ENCODE measurements at places on chromosomes 4 and X.

DNA sequence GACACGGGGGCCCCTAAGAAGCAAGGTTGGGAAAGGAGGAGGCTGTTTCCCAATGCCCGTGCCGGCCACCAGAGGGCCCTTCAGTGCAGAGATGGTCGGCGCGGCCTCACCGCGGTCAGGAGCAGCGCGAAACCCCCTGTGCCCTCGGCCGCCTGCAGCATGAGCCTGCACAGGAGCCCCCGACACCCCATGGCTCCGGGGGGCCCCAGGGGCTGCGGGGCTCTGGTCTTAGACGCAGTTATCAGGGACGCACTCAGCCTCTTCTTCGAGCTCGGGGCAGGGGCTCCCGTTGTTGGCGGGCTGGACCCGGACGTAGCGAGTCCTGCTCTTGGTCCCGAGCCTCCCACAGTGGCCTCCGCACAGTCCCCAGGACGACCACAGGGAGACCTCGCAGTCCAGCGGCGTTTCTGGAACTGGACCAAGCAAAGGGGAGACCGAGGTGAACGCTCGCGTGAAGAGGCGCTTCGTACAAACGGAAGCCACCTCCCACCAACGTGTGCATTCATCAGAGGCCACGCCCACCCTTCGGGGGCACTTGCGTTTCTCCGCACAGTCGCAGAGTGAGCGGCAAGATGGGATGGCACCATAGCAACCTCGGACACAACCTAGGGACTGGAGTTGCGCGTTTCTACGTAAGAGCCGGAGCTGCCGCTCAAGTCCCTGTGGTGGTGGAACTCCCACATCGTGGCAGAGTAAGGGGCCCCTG, 5.0 kb downstream of the SPON2 start:
- DNase-seq, result peak; percentile 52

DNA sequence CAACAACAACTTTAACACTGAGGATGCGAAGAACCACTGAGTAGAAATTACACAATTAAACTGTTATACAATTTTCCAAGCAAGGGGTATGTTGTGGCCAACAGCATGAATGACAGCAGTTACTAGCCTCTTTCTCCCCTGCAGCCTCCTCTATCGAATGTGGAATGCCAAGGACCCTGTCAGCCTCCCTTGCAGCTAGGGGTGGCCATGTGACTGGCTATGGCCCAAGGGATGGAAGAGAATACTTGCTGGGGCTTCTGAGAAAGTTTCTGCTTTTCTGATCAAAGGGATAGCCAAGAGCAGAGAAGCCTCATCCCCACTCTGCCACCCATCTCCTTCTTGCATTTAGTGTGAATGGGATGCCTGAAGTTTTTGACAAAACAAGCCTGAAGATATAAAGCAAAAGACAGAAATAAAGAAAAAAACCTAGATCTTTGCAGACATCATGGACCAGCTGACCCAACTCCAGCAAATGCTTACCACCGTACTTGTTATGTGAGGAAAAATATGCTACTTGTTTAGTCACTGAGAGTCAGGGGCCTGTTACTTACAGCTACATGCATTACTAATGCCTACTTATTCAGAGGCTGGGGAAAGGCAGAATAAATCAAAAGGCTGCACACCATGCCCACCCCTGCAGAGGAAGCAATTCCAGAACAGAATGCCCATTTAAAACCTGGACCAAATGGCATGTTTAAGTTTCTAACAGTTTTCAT, 32.0 kb downstream of the DCTD start:
- no peak for DNase-seq

- no peak for DNase-seq
These were observed 167.5 kb downstream of the ADGRA3 start for GRCh38 chr4:22348410-22348809.

DNA sequence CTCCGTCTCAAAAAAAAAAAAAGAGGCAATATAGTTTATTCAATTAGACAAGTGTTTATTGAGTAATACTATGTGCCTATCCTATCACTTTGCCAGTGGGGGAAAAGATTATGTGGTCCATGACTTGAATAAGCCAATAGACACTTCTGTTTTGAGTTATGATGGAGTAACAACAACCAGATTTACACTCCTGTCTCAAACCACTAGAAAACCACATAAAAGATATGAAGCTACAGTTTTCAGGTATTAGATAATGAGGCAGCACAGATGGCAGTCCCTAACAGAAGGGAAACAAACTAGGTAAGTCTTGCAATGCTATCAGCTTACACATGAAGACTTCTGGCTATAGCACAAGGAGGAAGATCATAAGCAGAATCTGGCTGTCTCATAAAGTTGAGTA, 22.5 kb downstream of the NFXL1 start:
- DNase-seq, result no peak

- no peak for DNase-seq
These were observed 756 bp downstream of the IGFBP7 start for GRCh38 chr4:57109411-57109846.

DNA sequence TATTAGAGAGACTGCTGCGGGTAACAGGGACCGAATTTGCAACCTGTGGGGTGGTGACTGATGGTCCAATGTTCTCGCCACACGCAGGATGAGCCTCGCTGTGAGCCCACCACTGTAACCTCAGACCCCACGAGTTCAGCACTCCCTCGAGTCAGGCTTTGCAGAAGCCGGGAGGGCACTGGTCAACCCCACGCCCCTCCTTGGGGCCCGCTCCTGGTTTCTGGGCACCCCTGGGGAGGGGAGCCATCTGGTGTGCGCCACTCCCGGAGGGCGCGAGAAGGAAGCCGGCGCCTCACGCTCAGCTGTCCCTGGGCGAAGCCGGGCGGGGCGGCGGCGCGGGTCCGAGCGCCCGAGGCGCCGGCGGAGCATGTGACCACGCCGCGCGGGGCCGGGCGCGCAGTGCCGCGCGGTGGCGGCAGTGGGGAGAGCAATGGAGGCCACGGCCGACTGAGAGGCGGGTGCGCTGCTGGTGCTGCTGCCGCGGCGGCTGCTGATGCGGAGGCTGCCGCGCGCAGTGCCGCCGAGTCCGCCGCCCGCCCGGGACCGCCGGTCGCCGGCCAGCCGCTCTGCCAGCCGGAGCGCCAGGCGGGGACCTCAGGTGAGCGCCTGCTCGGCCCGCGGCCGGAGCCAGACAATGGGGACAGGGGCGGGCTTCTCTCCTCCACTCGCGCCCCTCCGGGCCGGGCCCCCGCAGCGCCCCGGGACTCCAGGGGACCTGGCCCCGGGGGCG, 100.1 kb downstream of the CEP135 start:
- DNase-seq, result no peak

DNA sequence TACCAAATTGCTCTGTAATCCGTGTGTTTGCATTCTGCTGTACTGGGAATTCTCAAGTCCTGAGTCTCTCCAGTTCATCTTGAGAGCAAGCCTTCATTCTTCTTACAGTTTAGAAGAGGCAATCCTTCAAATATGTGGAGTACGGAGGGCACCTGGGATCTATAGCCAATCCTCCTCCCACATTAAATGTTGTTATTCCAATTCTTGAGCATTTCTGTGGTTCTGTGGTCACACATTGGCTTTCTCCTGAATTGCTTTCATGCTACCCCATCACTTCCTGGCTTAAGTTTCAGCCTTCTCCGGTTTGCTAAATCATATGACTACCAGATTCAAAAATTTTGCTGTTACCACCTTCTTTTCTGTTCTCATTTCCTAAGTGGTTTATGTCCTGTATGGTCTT, 611.1 kb downstream of the PCDH19 start:
- DNase-seq, result no peak

DNA sequence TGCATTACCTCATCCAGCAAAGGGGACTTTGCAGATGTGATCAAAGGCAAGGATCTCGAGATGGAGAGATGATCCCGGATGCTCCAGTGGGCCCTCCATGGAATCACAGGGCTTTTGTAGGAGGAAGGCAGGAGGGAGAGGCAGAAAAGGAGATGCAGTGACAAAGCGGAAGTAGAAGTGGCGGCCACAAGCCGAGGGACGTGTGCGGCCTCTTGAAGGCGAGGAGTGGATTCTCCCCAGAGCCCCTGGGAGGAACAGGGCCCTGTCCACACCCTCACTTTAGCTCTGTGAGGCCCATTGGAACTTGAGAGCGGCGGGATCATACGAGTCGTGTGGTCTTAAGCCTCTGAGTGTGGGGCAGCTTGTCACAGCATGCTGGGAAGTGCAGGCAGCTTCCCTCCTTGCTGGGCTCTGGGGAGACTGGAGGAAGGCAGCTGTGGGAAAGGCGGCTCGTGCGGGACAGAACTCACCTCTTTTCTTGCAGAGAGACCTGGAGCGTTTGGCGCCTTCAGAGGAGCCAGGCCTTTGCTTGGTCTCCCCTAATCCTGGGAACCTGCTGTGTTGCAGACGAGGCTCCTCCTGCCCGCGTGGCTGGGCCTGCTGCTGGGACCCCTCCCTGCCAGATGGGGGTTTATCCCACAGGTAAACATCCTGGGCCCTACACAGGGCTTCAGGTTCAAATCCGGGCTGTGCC, 10.2 kb downstream of the SH3TC1 start:
- DNase-seq, result no peak

GRCh38 chr4:16464651-16465050, 238.4 kb upstream of the TAPT1 start:
- DNase-seq, result no peak

GRCh38 chr4:108213308-108213707, 44.6 kb upstream of the LEF1 start:
- no peak for DNase-seq

GRCh38 chr4:169348541-169348940, 77.8 kb upstream of the SH3RF1 start:
- DNase-seq, result no peak

DNA sequence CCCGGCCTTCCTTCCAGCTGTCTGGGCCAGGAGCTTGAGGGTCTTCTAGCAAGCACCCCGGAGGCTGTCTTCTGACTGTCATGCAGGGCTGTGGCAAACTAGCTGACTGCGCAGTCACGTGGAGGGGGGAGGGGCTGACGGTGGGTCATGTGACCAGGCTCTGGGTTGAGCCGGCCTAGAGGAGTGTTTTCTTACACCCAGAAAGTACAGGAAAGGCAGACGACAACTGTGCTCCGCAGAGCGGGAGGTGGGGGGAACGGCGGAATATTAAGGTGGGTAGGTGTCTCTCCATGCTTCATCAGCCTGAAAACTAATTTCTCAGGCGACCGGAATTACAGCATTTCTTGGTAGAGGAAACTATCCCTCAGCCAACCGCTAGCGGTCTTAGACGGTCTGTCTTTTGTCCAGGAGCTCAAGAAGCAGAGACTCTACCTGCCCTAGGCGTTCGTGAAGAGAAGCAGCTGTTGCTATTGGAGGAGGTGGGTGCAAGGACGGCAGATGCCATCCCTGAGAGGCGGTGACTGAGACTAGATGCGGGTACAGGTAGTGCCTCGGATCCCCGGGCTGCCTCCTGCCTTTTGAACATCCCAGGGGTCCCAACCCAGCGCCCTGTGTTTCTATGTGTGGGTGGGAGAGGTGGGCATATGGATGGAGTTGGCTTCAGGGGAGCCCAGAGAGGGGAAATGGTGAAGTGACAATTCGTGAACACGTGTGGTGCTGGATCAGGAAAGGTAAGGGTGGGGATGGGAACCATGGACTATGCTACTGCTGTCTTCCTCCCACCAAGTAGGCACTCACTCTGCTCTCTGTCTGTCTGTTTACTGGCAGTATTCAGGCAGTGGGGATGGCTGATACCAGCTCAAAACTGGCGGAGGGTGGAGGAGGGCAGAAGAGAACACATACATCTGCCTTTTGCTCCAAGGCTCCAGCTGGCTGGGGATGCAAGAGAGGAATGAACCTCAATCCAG, 8.8 kb downstream of the GPRASP1 start:
- peak; percentile 80 for DNase-seq

- DNase-seq, result no peak
These were observed 136.2 kb upstream of the MED14 start for GRCh38 chrX:40871385-40872082.

DNA sequence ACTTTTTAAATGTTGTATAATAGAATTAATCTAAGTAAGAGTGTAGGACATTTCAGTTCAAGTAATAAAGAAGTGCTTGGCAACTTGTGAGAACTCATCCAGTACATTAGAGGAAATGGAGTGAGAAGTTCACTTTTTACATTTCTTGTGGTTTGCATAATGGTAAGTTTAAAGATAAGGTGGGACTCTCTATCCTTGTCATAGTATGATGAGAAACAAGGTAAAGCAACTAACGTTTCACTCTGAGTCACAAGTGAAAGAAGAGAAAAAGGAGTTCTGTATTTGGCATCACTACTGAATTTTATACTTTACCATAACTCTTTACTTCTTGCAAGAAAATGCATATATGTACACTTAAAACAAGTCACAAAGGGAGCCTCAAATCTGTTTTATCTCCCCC, 219.4 kb downstream of the SLC4A4 start:
- no peak for DNase-seq

DNA sequence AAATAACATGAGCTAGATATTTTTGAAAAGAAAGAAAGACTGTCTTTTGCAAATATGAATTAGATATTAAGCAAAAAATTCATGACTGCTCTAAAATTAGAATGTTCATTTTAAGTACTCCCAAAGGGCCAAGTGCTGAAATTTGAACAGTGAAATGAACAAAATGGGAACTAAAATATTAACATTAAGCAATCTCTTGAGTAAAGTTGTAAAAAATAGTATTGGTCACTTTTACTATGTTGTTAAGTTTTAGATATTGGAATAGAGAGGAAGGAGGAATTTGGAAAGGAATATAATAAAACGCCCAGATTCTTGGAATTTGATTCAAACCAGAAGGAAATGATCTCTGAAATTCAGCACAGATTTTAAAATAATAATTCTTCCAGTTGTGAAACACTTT, 125.9 kb upstream of the ANK2 start:
- DNase-seq, result no peak

- no peak for DNase-seq
These were observed 97.9 kb upstream of the PDE5A start for GRCh38 chr4:119726505-119726904.

DNA sequence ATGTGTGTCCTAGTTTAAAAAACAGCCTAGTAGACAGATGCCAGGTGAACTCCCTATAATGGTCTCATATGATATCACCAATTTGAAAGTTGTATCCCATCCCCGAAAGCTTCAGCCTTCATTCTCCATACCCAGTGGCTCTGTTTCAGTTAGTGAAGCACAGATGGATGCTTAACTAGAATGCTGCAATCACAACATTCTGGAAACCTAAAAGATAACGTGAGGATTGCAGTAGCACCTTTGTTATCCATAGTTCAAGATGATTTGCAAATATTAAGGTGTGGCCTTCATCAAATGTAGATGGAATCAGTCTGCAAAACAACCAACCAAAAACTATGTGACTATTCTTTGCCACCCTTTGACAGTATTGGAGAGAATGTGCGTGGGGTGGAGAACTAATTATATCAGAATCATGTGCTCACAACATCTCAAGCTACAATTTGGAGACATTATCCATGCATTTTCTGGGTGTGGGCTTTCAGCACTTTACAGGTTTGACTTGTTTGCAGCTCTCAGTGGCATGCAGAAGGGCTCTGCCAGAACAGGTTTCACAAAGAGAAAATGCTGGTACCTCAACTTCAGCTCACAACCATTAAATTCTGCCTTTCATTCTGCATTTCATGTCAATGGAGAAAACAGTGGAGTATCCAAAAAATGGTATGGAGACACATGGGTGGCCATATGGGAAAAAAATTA, 18.3 kb upstream of the PPID start:
- no peak for DNase-seq

Measured in gastrocnemius medialis (tissue), 4 donors.